ENCODE measurements at places on chromosomes 4 and X.
A peak's percentile ranks its signal among the peaks of the same experiment; 100 is the strongest.

GRCh38 chrX:16683007-16683664 lies 29.3 kb downstream of the CTPS2 start:
- DNase-seq: no peak

- no peak for DNase-seq
These were observed 18.8 kb downstream of the MSN start for GRCh38 chrX:65686236-65686635.

- DNase-seq: no peak
These were observed 123.9 kb downstream of the NAA11 start for GRCh38 chr4:79201971-79202370.

DNA sequence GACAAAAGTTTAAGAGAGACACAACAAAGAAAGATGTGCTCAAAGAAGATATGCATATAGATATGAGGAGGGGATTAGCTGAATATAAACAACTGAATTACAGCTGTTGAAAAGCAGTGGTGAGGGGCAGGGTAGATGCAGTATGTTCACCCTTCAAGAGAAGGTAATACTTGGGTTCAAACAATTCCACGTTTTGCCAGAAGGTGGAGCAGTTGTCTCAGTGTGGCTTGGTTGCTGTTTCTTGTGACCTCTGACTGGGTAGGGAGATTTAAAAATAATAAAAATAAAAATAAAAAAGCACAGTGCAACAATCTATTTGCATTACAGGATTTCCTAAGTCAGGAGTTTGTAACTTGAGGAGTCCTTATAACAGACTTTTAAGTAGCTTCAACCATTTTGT lies 23.3 kb downstream of the PHOX2B start:
- no peak for DNase-seq

- no peak for DNase-seq
These were observed 37.4 kb upstream of the STS start for GRCh38 chrX:7109838-7110793.

DNA sequence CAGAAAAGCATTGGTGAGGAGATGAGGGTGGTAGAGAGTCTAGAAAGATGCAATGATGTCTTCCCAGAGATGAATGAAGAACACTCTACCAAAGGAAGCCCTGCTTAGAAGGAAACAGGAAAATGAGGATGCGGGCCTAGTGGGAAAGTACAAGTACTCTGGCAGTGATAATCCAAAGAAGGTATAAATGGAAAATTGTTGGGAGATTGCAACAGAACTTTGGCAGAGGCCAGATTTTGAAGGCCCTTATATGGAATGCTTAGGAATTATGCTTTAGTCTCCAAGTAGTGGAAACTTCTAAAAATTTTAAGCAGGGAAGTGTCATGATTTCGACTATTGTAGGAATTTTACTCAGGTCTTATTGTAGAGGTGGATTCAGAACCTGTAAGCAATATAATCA lies 11.0 kb downstream of the ARSJ start:
- DNase-seq: no peak

- DNase-seq: no peak
These were observed 25.4 kb upstream of the EREG start for GRCh38 chr4:74339501-74339900.

GRCh38 chr4:17066972-17067371 lies 168.5 kb upstream of the LDB2 start:
- peak; percentile 90 for DNase-seq

- no peak for DNase-seq
These were observed 48.1 kb upstream of the FAM9C start for GRCh38 chrX:13092455-13092941.

GRCh38 chr4:55175779-55176231 lies 50.4 kb upstream of the KDR start:
- DNase-seq: peak; percentile 61

DNA sequence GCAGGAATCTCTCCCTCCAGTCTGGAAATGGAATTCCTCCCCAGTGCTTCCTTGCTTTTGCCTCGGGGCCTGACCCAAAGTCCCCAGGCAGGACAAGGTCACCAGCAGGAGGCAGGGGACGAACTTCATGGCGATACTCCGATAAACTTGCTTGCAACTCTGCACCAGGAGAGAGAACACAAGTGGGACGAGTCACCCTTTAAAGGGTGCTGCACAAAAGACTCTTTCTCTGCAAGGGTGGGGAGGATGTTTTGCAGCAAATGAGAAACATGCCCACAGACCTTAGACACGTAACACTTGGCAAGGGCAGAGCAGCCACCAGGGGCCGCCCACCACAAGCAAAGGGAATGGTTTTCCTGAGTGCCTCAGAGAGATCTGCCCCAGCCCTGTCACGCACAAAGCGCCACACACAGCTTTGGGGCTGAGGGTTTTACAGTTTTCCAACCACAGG lies at the start of gene FGFBP2:
FGFBP2 (minus strand) TSS at position 175 of the 451 bp plus-strand sequence; CDS start at position 129, 46 bp downstream.
- peak; percentile 63 for DNase-seq
